ENCODE measurements at places on chromosomes 7 and 10.

- DNase-seq, result no peak
Measured at GRCh38 chr10:119653209-119653608, 2.0 kb downstream of the BAG3 start.

- DNase-seq, result no peak
Measured at GRCh38 chr10:51422311-51423120, 276.9 kb downstream of the CSTF2T start.

GRCh38 chr10:73799899-73800559 is 11.4 kb downstream of the NDST2 start:
- no peak for DNase-seq

- DNase-seq, result peak; percentile 36
Measured at GRCh38 chr10:62817121-62817765, 1.1 kb upstream of the EGR2 start.

- DNase-seq, result no peak
Measured at GRCh38 chr10:74906611-74907198, 80.3 kb downstream of the KAT6B start.

Data from bone marrow (tissue), 2 donors.